Endothelial cell (in vitro differentiated cells): ENCODE measurements at places on chromosomes 4 and X.

DNA sequence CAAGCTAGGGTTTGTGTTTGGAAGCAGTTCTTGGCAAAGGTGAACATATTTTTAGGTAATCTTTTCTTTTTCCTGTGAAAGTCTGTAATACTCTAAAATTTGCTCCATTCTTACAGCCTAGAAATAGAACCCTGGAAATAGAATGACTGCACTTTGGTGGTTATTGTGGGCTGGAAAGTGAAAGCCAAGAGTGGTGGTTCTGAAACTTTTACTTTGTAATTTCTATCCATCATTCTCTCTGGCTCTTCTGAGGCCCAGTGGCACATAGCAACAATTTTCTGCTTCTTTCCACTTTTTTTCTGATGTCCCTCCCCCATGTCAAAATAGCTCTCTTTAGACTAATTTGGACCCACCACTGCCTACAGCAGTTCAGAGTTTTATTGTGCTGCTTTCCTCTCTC lies 300.4 kb upstream of the RPS6KA3 start:
- DNase-seq = no peak
- no peaks in the 10 kb centered on the region for H3K27me3 ChIP-seq
- no peak overlapping the region for H3K4me3 ChIP-seq
- no peak overlapping the region for H3K27ac ChIP-seq
- H3K36me3 ChIP-seq = no peaks in the 10 kb centered on the region
- no peaks in the 10 kb centered on the region for H3K4me1 ChIP-seq

DNA sequence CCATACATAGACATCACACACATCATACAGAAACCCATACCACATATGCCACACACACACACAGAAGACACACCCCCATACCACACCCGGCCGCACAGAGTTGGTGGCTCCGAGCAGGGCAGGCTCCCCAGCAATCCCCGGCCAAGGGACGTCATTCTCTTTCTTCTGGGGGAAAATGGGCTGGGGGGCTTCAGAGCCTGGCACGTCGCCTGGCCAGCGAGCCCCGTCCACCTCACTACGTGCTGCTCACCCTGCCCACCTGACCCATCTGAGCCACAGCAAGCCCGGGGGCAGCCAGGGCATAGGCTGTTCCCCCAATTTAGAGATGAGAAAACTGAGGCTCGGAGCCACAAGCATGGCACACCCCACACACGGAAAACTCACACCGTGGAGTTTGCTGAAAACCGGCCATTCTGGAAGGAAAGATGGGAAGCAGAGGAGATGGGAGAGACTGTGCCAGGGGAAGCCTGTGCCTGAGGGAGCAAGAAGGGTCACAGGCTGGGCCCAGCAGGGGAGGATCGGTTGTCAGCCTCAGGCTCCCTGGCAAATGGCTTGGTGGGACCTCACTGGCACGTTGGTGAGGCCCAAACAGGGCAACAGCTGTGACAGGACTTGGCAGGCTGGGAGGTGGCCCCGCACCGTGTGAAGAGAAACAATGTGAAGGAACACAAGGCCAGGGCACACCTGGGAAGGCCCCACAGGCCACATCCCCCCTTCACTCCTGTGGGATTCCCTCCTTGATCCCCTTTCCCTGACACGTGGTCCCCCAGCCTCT lies 73.2 kb downstream of the JAKMIP1 start:
- H3K4me1 ChIP-seq = no peaks in the 10 kb centered on the region
- H3K36me3 ChIP-seq = no peaks in the 10 kb centered on the region
- H3K27me3 ChIP-seq = peaks cover 6% of the 10 kb centered on the region
- no peak overlapping the region for H3K4me3 ChIP-seq
- DNase-seq = no peak

GRCh38 chr4:84914686-84915395 lies 51.6 kb downstream of the WDFY3 start:
- peaks cover 20% of the 10 kb centered on the region for H3K36me3 ChIP-seq
- H3K27ac ChIP-seq = no peak overlapping the region
- H3K4me1 ChIP-seq = peaks cover 4% of the 10 kb centered on the region
- H3K27me3 ChIP-seq = peaks cover 1% of the 10 kb centered on the region

DNA sequence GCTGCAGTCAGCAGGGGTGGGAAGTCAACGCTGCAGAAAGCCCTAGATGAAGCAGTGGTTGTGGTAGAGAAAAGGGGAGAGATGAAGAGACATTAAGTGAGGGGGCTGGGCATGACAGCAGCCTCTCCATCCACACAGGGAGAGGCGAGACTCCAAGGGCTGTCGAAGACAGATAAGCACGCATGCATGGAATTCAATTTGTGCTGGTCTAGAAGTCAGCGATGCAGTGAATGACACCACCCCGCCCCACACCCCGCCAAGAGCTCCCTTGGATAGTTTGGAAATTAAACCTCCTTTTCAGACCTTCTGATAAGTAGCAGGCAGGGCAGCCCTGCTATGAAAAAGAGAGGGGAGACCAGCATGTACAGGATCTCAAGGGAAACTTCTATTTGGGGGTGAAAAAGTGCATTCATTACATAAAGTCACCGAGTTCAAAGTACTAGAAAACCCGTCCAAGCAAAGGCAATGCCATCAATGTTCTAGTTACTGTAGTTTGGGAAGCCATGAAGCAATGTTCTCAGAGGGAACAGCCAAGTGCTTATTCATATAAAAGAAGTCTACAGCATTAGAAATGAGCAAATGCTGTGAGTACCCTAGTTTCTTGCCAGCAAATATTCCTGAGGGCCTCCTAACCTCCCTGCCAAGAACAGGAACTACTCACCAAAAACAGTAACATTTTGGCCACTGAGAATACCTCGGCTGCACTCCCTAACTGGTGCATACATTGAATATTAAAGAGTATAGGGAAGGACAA lies 152.3 kb upstream of the ANXA10 start:
- no peak overlapping the region for H3K27ac ChIP-seq
- H3K4me1 ChIP-seq = no peaks in the 10 kb centered on the region
- H3K36me3 ChIP-seq = no peaks in the 10 kb centered on the region
- H3K27me3 ChIP-seq = no peaks in the 10 kb centered on the region
- DNase-seq = no peak
- no peak overlapping the region for H3K4me3 ChIP-seq

- peak overlapping the region; percentile 19 for H3K27ac ChIP-seq
- peaks cover 7% of the 10 kb centered on the region for H3K27me3 ChIP-seq
- H3K36me3 ChIP-seq = peaks cover 15% of the 10 kb centered on the region
- peak overlapping the region; percentile 26 for H3K4me3 ChIP-seq
- peaks cover 30% of the 10 kb centered on the region for H3K4me1 ChIP-seq
- DNase-seq = no peak
Observed at GRCh38 chr4:159197260-159197884, 94.5 kb downstream of the RAPGEF2 start.

DNA sequence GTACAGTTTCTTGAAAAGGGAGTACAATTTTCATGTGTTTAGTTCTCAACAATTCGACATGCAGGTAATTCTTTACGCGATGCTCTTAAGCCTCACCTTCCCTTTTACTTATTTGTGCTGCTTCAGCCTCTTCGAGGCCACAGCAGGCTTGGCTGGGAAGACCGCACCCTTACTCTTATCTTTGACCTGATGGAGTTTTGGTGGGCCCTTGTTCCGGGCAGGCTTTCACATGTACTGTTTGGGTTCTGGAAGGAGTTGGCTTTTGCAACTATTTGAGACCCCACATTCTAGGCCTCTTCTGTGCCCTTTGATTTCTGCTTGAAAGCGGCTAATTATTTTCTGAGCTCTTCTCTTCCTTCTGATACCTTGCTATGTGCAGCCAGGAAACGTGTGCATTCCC lies 60.2 kb downstream of the FAM193A start:
- H3K27ac ChIP-seq = no peak overlapping the region
- H3K36me3 ChIP-seq = peaks cover 7% of the 10 kb centered on the region
- H3K27me3 ChIP-seq = peaks cover 13% of the 10 kb centered on the region
- no peak overlapping the region for H3K4me3 ChIP-seq
- no peak for DNase-seq
- peaks cover 53% of the 10 kb centered on the region for H3K4me1 ChIP-seq
